Hematopoietic multipotent progenitor cell treated with erythropoietin and hydrocortisone succinate and interleukin-3 and kit ligand, for 4 days (in vitro differentiated cells): ENCODE measurements at places on chromosomes 2 and 18.

DNA sequence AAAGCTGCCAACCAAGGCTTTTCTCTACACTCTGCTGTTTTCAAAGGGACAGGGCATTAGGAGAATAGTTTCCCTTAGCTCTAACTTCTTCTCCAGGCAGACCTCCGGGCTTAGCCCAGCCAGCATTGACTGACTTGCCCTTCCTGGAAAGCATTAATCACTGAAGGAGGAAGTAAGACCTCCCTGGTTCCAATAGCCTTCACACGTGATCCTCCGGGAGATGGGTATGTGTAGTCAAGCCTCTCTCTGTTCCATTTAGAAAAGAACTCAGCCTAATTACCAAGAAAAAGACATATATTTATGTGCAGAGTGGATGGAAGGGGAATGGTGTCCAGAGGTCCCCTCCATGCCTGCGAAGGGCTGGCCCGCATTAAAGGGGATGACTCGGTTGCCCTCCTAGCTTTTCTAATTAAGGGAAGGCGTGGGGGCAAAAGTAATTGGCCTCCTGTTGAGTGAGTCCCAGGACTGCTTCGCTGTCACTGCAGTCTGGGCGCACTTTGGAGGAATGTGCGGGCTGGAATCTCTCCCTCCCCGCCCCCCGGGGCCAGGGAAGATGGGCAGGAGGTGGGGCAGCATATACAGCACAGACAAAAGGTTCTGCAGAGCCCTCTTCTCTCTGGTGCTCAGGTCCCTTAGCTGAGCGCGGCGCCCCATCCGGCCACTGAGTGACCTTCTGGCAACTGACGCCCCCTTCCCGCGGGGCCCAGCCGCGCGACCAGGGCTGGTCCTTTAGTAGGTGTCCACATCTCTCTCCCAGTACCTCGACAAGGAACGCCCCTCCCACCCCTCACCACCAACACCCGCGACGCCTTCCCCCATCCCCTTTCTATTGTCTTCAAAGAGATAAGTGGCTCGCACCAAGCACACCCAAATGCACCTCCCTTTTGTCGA is 686.0 kb downstream of the NRXN1 start:
- DNase-seq, result peak; percentile 6

GRCh38 chr2:240930096-240930630 is 24.0 kb downstream of the CROCC2 start:
- no peak for DNase-seq

GRCh38 chr2:40243581-40244187 is 208.2 kb downstream of the SLC8A1 start:
- no peak for DNase-seq

- DNase-seq, result no peak
Observed at GRCh38 chr2:19987936-19988335, 2.0 kb downstream of the WDR35 start.

DNA sequence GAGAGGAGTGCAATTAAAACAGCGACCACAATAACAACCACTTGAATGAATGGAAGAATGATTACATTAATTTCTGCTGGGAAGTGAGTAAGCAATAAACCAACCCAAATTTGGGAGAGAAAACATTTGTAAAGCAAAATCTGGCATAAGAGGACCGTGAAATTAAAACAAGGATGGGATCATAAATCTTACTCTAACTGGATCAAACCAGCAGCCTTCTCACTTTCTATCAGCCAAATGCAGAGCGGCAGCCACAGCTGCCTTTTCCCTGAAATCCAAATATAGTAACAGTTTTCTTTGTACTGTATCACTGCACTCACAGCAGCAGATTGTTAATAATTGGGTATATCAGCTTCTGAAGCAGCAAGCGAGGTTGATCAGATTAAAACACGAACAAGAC is 245.2 kb upstream of the REG3G start:
- no peak for DNase-seq

- no peak for DNase-seq
Observed at GRCh38 chr2:143229411-143229810, 100.2 kb downstream of the ARHGAP15 start.

GRCh38 chr2:233690444-233690843 is 2.2 kb upstream of the UGT1A6 start:
- DNase-seq, result no peak

GRCh38 chr2:212005085-212005671 is 533.4 kb downstream of the ERBB4 start:
- peak; percentile 46 for DNase-seq

DNA sequence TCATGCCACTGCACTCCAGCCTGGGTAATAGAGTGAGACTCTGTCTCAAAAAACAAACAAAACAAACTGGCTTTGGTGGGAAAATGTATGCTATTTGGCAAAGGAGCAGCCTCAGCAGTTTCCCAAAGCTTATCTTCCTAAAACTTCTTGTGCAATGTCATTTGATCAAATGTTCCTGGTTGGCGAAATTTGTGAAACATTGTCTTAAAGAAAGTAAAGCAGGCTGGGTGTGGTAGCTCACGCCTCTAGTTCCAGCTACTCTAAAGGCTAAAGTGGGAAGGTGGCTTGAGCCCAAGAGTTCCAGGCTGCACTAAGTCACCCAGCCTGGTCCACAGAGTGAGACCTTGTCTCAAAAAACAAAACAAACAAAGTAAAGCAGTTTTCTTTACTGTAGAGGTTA is 17.3 kb upstream of the TAF4B start:
- peak; percentile 56 for DNase-seq

DNA sequence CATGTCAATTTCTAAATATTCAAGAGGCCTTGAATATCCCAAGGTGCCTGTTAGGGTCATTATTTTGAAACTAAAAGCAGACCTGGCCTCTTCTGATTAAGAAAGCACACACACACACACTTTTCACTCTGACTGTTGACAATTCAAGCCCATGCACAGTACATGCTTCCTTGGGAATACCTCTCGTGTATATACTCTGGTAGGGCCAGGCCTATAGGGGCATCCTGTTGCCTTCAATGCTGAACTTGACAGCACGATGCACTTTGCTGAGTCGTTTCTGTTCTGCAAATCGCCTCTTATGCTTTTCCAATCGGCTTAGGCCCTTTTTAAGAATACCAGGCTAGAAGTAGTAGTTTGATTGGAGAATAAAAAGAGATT is 40.6 kb downstream of the IWS1 start:
- DNase-seq, result no peak

DNA sequence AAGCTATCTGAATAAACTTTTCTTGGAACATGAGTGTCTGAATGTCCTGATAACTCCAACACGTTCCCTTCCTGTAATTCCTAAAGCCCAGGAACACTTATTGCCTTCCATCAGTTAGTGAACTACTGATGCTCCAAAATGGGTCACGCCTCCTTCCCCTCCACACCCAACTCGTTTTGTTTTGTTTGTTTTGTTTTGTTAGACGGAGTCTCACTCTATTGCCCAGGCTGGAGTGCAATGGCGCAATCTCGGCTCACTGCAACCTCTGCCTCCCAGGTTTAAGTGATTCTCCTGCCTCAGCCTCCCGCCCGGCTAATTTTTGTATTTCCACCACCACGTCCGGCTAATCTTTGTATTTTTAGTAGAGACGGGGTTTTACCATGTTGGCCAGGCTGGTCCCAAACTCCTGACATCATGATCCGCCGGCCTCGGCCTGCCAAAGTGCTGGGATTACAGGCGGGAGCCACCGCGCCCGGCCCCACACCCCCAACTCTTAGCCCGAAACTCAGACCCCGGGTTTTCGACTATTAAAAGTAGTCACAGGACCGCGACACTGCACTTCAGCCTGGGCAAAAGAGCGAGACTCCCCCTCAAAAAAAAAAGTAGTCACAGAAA is 774 bp downstream of the IER3IP1 start:
- DNase-seq, result no peak

DNA sequence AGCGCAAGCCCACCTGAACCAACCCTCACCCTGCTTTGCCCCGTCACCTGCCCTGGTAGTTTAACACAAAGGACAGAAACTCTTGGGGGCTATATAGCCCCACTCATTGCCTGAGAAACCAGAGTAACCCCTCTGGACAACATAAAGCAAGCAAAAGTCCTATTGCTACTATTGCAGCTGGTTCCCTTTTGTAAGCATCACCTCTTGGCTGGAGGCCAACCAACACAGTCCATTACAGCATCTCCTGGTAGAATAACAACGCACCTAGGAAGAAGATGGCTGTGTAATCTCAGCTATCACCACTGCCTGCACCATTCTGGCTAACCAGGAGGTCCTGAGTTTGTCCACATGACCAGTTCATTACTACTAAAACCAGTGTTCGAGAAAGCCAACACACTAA is 36.4 kb downstream of the FLACC1 start:
- no peak for DNase-seq

DNA sequence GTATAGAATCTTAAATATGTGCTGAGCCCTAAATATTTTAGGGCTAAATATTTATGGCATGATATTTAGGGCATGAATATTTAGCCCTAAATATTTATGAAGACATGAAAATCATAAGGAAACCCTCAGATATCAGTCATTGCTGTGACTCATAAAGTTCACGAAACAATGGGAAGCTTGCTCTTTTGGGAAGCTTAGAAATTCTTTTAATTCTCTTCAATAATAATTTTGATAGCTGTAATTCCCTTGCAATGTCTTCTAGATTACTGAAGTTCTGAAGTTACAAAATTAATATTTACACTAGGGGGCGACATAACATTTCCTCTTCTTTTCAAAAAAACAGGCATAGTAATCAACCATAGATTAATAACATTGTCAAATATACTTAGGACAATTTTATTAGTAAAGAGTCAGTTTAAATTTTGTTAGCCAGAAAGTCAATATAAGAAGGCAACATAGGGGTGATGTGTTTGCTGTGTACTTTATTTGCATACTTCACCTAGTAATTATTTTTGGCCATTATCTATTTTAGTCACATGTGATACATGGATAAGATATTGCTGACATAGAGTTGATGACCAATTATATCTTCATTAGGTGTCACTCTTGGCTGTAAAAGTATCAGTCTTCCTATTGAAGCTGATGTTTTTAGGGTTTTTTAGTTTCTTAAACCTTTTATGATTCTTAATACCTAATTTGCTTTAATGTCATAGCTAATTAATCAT is 13.2 kb downstream of the ZNF804A start:
- peak; percentile 80 for DNase-seq

GRCh38 chr2:45212953-45213635 is 203.8 kb upstream of the SIX2 start:
- no peak for DNase-seq

DNA sequence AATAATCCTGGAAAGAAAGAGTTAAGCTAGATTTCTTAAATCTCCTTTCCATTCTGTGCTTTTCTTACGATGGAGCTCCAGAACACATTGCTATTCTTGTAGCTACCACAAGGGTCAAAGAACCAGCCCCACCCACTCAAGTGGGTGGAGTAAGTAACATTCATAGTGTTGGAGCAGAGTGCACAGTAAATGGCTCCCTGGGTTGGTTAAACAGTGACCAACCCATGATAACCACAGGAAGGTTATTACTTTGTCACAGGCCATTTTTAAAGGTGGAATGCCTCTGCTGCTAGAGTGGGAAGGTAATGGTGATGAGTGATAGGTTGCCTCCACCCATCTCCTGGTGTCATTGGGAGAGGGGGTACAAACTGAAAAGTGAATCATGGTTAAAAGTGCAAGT is 13.9 kb downstream of the ARPC2 start:
- peak; percentile 79 for DNase-seq

DNA sequence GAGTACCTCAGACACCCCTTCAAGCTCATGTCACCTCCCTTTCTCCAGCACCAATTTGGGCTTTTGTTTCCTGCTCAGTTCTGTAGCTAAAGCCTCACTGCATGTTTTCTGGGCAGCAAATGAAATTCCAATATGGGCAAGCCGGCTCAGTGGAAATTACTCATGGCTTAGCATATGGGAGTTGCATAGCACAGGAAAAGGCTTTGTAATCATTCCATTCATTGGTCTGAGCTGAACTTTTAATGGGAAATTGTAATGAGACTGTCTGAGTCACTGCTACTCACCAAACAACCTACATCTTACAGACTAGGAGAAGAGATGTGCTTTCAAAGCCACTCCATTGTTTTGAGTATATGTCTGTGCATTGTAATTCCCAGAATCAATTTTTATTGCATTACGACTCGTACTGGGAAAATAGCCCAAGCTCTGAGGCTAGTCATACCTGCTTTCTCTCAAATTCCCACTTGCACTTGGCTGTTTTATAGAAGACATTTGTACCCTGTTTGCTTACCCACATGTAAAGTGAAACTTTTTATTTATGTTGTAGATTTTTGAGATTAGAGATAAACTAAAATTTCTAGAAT is 139.5 kb upstream of the LRATD1 start:
- DNase-seq, result no peak

GRCh38 chr2:172345956-172346555 is 81.3 kb upstream of the ITGA6 start:
- DNase-seq, result no peak

DNA sequence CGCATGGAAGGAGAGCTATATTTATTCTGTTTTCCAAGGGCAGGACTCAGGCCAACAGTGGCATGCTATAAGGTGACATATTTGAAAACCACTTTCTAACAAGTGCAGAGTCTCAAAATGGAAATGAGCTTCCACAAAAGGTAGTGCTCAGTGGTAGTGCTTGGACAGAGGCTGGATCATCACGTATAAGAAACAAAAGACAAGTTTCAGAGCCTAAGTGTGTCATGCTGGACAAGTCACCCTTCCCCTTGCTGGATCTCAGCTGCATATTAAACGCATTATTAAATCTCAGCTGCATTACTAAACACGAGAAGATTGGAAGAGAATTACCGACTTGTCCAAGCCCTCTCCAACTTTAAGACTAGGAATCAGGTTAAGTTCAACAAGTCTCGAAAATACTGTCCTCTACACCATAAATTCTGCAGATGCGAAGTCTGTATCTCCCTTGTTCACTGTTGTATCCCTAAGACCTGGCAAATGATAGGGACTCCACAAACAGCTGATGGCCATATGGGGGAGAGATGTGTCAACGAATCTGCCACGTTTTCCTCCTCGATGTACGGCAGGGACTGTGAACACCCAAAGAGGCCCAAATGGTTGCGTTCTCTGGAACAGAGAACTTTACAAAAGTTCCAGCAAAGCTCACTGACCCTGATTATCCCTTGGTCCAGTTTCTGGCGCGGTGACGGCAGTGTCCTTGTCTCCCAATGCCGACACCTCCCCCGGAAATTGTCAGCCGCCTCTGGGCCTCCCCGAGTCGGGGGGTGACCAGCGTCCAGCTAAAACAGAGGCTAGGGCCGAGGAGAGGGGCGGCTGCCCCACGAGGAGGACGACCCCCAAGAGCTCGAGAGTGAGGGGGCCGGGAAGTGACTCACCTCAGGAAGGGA is 611 bp downstream of the NOL10 start:
- peak; percentile 54 for DNase-seq

DNA sequence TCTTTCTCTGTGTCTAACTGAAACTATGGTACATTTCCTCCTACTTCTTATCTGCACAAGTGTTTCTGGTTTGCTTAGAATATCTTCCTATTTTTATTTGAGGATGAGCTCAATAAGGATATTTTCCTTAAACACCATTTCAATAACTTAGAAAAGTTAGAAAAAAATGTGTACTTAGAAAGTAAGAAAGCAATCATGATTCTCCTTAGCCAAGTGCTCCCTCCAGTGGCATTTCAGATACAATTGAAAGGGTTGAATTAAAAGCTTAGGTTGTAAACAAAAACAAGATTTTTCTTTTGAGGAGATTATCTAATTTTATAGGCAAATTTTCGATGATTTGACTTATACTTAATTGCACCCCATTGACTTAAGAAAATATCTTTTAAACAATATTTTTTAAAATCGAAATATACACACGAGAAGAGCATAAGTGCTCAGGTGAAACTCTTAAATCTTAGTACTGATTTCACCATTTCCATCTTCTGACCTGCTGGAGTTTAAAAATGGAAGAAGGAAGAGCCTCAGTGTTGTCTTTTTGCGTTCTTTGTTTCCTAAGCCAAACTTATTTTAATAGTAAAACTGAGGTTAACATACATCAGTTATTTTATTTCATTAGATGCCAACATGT is 26.9 kb downstream of the C18orf63 start:
- peak; percentile 83 for DNase-seq

- no peak for DNase-seq
Observed at GRCh38 chr2:151853070-151853758, 25.0 kb upstream of the ARL5A start.
